ENCODE measurements at places on chromosomes 4 and X.
A peak's percentile ranks its signal among the peaks of the same experiment; 100 is the strongest.

DNA sequence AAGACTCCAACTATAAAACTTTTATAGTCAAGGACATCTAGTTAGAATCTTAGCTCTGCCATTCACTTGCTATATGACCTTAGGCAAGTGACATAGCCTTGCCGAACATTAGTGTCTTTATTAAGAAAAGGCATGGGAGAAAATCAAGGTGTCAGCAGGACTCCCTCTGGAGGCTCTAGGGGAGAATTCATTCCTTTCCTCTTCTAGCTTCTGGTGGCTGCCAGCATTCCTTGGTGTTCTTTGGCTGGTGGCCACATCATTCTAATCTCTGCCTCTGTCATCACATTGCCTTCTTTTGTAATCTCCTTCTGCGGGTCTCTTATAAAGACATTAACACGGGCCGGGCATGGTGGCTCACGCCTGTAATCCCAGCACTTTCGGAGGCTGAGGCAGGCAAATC is 99.8 kb downstream of the PPP1R2C start:
- DNase-seq, result peak; percentile 68

GRCh38 chrX:17987783-17988182 is 126.7 kb upstream of the RAI2 start:
- no peak for DNase-seq

GRCh38 chrX:24026432-24026831 is 554 bp downstream of the KLHL15 start:
- no peak for DNase-seq

DNA sequence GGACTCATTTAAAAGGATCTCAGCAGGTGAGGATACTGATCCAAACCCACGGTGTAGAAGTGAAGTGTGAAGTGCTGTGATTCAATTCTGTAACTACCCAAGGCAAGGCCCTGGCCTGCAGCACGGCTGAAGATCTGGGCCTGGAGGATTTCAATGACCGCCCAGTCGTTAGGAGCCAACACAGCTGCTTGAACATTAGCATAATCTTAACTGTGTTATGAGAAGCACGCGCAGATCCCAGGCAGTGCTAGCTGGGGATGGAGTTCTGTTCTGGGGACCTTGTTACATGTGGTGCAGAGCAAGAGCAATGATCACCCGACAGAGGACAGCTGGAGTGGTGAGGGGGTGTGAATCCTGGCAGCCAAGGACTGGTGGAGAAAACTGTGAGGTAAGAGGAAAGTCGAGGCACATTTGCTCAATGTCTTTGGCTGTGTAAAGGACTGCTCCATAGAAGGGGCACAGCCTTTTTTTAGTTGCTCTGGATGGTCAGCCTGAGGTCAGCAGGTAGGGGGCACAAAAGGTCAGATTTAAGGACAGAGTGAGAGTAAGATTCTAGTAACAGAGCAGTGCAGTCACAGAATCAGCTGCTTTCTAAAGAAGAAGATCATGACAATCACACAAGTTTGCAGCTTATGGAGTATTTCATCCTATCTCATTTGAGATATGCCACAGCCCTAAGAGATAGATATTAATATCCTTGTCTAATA is 181.8 kb downstream of the DCLK2 start:
- DNase-seq, result peak; percentile 8

- DNase-seq, result peak; percentile 23
Observed at GRCh38 chr4:17283832-17284231, 228.1 kb downstream of the QDPR start.

DNA sequence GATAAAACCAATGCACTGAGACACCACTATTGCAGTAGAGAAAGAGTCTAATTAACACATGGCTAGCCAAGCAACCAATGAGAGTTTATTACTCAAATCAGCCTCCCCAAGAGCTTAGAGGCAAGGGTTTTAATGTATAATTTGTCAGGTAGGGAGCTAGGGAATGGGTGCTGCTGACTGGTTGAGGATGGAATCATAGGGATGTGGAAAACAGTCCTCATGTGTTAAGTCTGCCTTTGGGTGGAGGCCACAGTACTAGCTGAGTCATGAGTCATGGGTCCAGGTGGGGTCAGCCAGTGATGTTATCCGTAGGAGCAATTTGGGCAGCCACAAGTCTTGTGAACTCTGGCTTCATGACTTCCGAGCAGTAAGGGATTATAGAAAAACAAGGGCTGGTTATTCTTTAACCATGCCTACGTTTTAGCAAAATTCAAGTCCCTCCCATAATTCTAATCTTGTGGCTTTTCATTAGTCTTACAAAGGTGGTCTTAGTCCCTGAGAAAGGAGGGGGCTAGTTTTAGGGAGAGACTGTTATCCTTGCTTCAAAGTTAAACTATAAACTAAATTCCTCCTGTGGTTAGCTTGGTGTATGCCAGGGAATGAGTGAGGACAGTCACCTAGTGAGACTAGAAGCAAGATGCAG is 25.1 kb upstream of the PLAC8 start:
- no peak for DNase-seq

DNA sequence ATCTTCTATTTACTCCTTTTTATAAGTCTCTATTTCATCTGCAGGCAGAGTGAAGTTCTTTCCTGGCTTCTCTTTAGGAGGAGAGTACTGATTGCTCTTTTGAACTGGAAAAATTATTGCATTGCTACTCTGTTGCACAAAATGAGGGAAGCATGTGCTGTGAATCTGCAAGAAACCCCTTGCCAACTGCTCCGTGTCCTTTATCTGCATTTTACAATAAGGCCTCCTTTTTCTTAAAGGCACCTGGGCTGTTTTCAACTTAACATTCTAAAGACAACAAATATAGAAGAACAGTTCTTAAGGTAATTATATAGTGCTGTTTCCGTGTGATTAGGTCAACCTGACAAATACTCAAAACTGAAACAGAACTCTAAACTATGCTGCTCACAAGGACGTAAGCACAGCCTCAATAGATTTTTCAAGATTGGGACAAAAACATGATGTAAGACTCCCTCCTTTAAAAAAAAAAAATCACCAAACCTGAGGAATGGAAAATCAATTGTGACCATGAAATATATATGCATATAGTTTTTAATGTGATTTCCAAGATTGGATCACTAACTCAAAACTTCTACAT is 716.6 kb upstream of the INTU start:
- no peak for DNase-seq

DNA sequence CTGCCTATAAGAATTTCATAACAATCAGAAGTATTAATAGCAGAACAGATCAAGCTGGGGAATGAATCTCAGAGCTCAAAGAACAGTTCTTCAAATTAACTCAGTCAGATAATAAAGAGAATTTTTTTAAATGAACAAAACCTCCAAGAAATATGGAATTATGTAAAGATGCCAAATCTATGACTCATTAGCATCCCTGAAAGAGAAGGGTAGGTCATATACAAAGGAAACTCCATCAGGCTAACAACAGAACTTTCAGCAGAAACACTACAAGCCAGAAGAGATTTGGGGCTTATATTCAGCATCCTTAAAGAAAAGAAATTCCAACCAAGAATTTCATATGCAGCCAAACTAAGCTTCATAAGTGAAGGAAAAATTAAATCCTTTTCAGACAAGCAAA is 28.6 kb downstream of the CBR4 start:
- no peak for DNase-seq

GRCh38 chr4:187362937-187363857 is 632.4 kb upstream of the ZFP42 start:
- no peak for DNase-seq

- no peak for DNase-seq
Observed at GRCh38 chrX:109623997-109624396, 975 bp downstream of the KCNE5 start.

- no peak for DNase-seq
Observed at GRCh38 chrX:20354505-20354904, 87.8 kb upstream of the RPS6KA3 start.

GRCh38 chr4:40547789-40548132 is 81.9 kb downstream of the RBM47 start:
- no peak for DNase-seq

DNA sequence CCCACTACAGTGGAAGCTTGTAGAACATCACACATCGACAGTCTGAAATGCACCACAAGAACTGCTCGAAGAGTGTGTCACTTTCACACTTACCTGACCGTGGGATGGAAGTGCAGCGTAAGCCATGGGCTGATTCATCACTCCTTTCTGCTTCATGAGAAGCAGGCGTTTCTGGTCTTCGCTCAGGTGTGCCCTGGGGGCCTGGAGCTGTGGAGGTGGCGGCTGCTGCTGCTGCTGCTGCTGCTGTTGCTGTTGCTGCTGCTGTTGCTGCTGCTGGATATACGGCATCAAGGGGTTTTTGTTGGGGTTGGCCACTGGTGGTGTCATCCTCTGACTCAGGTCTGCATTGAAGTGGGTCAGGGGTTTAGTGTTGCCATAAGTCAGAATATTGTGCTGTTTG is 223.6 kb downstream of the MGST2 start:
- DNase-seq, result no peak

- DNase-seq, result peak; percentile 82
Observed at GRCh38 chr4:54308110-54308509, 79.0 kb downstream of the PDGFRA start.

All from NCI-H524 (cell line).